Stimulated activated CD4-positive, alpha-beta T cell treated with anti-CD3 and anti-CD28 coated beads, Interleukin-1b, Interleukin-23, amount 100 ng/mL, for 1 hour (primary cell): ENCODE measurements at places on chromosomes 2 and 18.

GRCh38 chr2:61937886-61938285, 32.4 kb downstream of the COMMD1 start:
- DNase-seq: no peak

DNA sequence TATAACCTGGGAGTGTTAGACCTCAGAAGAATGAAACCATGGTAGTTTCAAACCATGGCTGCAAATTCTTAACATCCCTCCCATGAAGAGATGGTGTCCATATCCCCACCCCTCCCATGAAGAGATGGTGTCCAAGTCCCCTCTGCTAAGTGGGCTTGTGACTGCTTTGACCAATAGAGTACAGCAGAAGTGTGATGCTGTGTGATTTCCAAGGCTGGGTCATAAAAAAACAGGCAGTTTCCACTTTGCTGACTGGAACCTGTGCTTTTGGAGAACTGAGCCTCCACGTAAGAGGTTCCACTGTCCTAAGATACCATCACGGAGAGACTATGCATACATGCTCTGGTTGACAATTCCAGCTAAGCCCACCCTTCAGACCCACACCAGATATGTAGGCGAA, 65.5 kb downstream of the MRO start:
- DNase-seq: no peak

GRCh38 chr2:233474308-233475160, 92.0 kb downstream of the USP40 start:
- DNase-seq: no peak

DNA sequence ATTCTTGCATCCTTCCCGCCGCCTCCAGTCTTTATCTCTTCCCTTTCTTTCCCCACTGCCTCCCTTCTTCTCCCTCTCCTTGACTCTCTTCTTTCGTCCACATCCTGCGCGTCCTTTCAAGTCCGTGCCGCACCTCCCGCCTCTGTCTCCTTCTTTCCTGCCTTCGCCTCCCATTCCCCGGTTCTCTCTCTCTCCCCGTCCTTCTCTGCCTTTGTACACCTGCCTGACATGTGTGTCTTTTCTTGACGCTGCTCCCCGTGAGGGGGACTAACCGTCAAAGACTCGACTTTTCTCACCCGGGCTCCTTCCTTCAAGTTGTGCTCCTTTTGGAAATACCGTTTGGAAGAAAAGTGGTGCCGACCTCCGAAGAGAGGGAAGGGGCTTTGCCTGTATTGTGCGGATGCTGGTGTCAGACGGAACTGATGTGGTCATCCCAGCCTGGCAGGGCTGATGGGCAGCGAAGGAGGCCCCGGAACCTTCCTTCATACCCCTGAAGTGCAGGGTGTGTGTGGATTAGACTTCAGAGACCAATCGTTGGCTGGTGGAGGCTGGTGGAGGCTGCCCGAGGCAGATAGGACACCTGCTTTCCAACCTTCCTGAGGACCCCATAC, 879 bp downstream of the TMEM178A start:
- no peak for DNase-seq

DNA sequence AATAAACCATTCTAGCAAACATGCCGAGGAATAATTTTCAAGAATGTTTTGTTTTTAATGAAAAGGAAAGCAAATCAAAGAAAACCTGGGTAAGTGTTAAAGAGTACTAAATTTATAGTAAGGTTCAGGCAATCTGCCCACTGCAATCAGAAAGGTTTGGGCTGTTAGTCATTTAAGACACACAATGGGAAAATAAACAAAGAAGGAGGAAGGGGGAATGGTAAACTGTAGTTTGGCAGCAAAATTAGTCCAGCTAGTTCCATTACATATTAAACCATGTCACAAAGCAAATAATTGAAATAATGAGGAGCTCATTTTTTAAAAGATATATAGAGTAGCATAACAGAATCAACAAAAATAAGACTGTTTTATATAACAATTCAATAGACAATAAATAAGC, 87.5 kb upstream of the COPS8 start:
- no peak for DNase-seq

DNA sequence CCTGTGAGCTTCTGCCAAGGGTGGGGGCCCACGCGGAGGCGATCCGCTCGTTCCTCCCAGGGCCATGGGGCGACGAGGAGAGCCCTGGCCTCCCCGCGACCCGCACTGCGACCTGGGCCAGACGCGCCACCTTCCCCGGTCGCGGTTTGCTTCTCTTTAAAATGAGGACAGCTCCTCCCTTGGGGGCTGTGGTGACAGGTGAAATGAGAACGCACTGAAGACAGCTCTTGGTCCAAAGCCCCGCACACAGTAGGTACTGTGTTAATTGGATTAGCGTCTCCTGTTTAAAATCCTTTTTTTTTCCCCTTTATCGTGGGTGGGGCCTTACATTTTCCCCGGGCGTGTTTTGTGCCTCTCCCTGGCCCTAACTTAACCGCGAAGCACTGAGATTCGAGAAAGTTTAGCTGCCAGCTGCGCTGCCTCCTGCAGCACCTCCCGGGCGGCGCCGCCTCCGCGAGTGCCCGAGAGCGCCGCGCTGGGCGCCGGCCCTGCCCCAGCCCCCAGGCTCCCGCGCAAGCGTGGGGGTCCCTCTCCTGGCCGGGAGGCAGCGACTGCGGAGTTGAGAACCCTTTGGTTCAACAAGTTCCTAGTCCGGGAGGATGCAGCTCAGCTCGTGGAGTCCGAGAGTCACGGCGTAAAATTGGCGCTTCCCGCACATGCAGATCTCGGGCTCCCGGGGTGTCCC, 1.1 kb downstream of the HPCAL1 start:
- no peak for DNase-seq

GRCh38 chr2:188984680-188985079, 10.5 kb downstream of the COL3A1 start:
- DNase-seq: no peak

DNA sequence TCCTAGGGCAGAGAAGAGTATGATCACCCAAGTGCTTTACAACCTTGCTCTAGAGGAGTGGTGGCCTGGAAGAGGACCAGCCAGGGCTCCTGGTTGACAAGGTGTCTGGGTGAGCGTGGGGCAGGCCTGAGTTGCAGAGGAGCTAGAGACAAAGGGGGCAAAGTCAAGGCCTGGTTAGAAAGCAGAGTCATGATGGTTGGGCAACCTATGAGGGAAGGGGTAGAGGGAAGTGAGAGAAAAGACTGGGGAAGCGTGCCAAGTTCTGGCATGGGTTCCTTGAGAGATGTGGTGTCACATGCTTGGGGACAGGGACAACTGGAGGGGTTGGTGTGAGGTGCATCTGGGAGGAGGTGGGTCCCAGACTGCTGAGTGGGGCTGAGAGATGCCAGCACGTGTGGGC, 13.5 kb downstream of the ZFP36L2 start:
- DNase-seq: no peak

GRCh38 chr18:37778417-37779165, 213.0 kb upstream of the CELF4 start:
- peak; percentile 0 for DNase-seq

GRCh38 chr2:63676135-63676534, 87.4 kb downstream of the MDH1 start:
- DNase-seq: no peak

GRCh38 chr2:167708998-167709397, 538.4 kb downstream of the STK39 start:
- no peak for DNase-seq

DNA sequence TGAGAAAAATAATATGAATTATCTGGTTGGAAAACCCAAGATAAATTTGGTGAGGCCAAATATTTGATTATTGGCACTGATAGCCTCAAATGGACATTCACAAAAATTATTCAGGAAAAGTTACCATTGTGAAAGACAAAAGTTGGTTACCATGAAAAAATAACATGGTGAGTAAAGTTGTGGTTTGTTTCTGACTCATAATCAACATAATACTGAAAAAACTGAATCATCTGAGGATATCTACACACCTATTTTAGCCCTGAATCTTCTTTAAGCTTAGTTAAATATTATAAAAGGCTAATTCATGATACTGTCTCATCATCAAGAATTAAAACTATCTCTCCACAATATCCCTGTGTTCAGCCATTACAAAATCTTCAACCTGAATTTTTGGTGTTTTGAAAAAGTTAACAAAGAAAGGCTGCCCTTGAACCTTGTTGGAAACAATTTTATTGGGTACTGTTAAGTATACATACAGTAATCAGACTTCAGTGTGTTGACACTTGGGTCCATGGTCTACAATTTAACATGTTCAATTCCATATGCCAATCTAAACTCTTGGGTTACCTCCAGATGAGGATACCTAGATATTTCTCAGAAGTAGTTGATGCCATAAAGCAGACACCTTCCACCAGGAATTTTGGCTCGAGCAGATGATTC, 607.5 kb upstream of the SLC39A10 start:
- no peak for DNase-seq

DNA sequence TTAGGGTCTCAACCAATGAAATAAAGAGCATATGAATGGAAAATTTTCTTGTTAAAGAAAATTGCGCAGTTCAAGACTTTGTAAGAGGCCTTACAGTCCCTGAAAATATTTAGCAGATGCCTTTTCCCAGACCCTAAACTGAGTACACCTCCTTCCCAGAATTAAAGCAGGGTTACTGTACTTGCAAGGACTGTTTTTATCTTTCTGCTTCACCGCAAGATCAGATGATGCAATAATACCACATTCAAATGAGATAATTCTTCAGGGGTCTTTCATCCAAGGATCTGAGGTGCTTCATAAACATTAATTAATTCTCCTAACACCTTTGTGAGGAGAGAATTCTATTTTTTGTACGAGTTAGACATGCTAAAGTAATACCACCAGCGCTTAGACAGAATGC, 1071.8 kb upstream of the PIK3C3 start:
- no peak for DNase-seq
